ENCODE measurements at places on chromosomes 12 and 14. TPM values are rescaled to one million over a fixed set of nuclear protein-coding genes. Genes with fewer than 3 reads are reported as not detected.
A peak's percentile ranks its signal among the peaks of the same experiment; 100 is the strongest.

The CHURC1 gene
- 74.5 TPM for total RNA-seq

The TEDC1 gene
- total RNA-seq = 8.7 TPM

The KRT8 gene
- 5.5 TPM for total RNA-seq

The ADCY6 gene
- total RNA-seq = 24.8 TPM

The LYSET gene
- total RNA-seq = 6.2 TPM

The TAS2R50 gene
- total RNA-seq = not detected

The TBC1D30 gene
- total RNA-seq = not detected

The CNTN1 gene
- 0.51 TPM for total RNA-seq

The CLEC1B gene
- not detected for total RNA-seq

The IL22 gene
- not detected for total RNA-seq

DNA sequence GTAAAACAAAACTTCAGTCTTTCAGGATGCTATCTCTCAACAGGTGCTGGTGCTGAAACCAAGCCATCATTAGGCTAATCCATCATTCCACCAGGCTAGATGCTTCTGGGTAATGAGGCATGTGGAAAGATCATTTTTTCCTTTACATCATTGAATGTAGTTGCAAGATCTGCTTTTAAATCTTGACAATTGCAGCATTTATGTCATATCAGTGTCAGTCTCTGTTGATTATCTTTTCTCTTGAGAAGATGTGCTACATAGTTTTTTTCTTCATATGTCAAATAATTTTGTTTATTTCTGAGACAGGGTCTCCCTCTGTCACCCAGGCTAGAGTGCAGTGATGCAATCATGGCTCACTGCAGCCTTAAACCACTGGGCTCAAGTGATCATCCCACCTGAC is 16.2 kb upstream of the EXD2 start:
- peaks cover 7% of the 10 kb centered on the region for H3K27me3 ChIP-seq
- H3K36me3 ChIP-seq = no peaks in the 10 kb centered on the region
- H3K4me3 ChIP-seq = no peak overlapping the region

GRCh38 chr14:33679025-33679424 is 271.8 kb downstream of the EGLN3 start:
- no peak overlapping the region for H3K4me3 ChIP-seq
- no peak for DNase-seq
- no peaks in the 10 kb centered on the region for H3K36me3 ChIP-seq
- no peaks in the 10 kb centered on the region for H3K27me3 ChIP-seq
- H3K4me1 ChIP-seq = peaks cover 53% of the 10 kb centered on the region

GRCh38 chr14:22448905-22449599 is 140.0 kb downstream of the DAD1 start:
- no peaks in the 10 kb centered on the region for H3K36me3 ChIP-seq
- no peaks in the 10 kb centered on the region for H3K4me1 ChIP-seq
- H3K27ac ChIP-seq = no peak overlapping the region
- H3K27me3 ChIP-seq = peaks cover 29% of the 10 kb centered on the region
- H3K4me3 ChIP-seq = no peak overlapping the region

DNA sequence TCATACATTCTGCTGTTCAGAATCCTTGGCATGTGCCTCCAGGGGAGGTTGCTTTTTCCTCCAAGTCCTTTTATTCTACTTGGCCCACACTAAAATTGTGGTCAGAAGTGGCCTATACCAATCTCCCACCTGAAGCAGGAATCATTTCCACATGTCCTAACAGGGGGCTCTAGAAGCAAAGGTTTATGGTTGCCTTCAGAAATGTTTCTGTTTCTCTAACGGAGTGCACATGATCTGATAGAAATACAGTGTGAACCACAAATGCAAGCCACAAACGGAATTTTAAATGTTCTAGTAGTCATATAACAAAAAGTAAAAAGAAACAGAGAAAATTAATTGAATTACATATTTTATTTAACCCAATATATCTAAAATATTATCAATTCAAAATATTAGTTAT is 4.0 kb downstream of the PTGER2 start:
- no peak for DNase-seq
- no peak overlapping the region for H3K4me3 ChIP-seq
- peaks cover 8% of the 10 kb centered on the region for H3K4me1 ChIP-seq
- H3K27me3 ChIP-seq = no peaks in the 10 kb centered on the region

DNA sequence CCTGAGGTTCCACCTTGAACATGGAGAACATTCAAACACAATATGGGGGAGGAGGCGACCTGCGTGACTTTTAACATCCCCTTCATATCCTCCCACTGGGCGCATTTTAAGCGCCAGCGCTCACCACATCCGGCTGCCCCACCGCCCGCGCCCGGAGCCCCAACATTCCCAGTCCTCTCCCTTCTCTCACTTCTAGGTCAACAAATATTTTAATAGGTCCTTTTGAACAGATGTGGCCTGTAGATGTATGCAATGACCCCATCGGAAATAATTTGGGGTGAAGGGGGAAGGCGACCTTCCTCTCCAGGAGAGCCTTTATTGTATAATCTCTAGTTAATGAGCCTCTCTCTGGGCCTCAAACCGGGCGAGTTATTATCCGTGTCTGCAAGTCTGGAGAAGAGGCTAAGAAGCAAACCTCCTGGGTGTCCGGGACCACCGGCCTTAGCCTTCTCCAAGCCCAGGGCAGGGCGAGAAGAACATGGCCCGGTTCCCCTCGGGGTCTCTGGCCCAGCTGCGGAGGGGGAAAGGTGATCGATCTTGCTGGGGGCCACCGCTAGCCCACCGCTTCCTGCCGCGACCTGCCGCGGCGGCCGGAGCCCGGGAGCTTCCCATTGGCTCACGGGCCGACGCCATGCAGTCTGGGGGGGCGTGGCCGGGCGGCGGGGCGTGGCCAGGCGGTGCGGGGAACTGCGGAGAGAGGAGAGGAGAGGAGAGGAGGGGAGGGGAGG is 83.2 kb upstream of the HMGA2 start:
- H3K27me3 ChIP-seq = no peaks in the 10 kb centered on the region
- peak; percentile 88 for DNase-seq
- H3K4me3 ChIP-seq = peak overlapping the region; percentile 80
- no peaks in the 10 kb centered on the region for H3K36me3 ChIP-seq
- peak overlapping the region; percentile 31 for H3K27ac ChIP-seq

- H3K4me3 ChIP-seq = peak within 1 kb of the TSS; percentile 46
- H3K27me3 ChIP-seq = peaks cover 39% of the 10 kb centered on the region
- peak; percentile 28 for DNase-seq
- H3K4me1 ChIP-seq = no peaks in the 10 kb centered on the region
- H3K27ac ChIP-seq = no peak within 1 kb of the TSS
These were observed at the start of gene DTX1 for GRCh38 chr12:113056631-113057488. Gene DTX1, plus strand, starts transcription at chr12:113056730. Its CDS starts 1,463 bp downstream, at chr12:113058193.

DNA sequence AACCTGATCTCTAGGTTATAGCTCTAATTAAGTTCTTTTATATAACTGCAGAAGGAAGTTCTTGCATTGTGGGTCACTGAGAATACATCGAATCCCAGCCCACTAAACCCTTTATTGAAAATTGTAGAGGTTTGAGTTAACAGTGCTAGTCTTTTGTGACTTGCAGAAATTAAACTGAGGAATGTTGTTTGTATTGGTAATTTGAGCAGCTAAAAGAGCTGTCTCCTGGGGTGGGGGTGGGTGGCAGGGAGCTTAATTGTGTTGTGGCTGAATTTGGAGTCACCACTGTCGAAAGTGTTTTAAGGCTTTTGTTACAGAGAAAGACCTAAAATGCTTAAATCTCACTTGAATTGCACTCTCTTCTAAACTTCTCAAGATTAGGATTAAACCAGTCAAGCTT is 3.2 kb upstream of the COX8C start:
- no peaks in the 10 kb centered on the region for H3K36me3 ChIP-seq
- no peak overlapping the region for H3K27ac ChIP-seq
- no peaks in the 10 kb centered on the region for H3K4me1 ChIP-seq
- no peak overlapping the region for H3K4me3 ChIP-seq

DNA sequence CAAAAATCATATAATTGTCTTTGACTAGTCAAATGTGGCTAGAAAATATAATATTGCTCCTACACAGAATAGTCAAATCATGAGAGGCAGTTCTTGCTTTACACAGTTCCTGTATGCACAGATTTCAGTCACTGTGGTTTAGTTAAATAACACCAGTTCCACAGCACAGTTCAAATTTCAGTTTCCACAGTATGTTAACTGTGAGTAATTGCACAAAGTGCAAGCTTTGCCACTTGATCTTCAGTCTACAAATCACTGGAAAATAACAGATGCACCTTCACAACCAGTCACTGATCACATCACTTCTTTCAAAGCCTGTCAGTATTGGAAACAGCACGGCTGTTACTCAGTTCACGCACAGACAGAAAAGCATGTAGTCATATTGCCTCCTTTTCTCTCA is 38.7 kb downstream of the KCNH5 start:
- no peak overlapping the region for H3K4me3 ChIP-seq
- H3K27me3 ChIP-seq = no peaks in the 10 kb centered on the region
- H3K36me3 ChIP-seq = no peaks in the 10 kb centered on the region
- no peak overlapping the region for H3K27ac ChIP-seq
- no peaks in the 10 kb centered on the region for H3K4me1 ChIP-seq

DNA sequence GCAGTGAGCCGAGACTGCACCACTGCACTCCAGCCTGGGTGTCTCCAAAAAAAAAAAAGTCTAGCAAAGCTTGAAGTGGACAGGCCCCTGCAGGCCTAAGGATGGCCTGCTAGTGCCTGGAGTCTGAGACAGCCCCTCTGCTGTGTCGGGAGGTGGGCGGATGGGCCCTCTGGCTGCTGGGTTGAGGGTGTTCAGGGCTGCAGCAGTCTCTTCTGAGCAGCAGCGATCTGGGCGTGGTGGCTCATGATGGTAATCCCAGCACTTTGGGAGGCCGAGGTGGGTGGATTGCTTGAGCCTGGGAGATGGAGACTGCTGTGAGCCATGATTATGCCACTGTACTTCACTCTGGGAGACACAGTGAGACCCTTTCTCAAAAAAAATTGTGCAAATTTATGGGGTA is 57.0 kb downstream of the ADCK1 start:
- no peaks in the 10 kb centered on the region for H3K36me3 ChIP-seq
- no peaks in the 10 kb centered on the region for H3K27me3 ChIP-seq
- DNase-seq = no peak
- no peak overlapping the region for H3K27ac ChIP-seq

DNA sequence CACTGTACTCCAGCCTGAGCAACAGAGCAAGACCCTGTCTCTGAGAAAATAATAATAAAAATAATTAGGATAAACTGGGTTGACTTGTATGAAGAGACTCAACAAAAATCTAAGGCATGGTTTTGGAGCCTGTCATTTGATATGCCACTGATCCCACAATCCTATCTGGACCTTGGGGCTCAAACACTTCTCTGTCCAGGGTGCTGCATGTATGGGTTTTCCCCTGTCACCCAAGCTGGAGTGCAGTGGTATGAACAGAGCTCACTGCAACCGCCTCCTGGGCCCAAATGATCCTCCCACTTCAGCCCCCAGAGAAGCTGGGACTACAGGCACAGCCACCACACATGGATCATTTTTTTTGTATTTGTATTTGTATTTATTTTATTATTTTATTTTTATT is 5.3 kb upstream of the VSIG10 start:
- peak; percentile 4 for DNase-seq
- H3K4me3 ChIP-seq = no peak overlapping the region
- no peaks in the 10 kb centered on the region for H3K27me3 ChIP-seq
- H3K36me3 ChIP-seq = no peaks in the 10 kb centered on the region

GRCh38 chr14:60705100-60705499 is 19.1 kb downstream of the SIX4 start:
- no peak overlapping the region for H3K4me3 ChIP-seq
- no peak for DNase-seq
- H3K27ac ChIP-seq = no peak overlapping the region
- no peaks in the 10 kb centered on the region for H3K4me1 ChIP-seq

- no peaks in the 10 kb centered on the region for H3K27me3 ChIP-seq
- peaks cover 13% of the 10 kb centered on the region for H3K4me1 ChIP-seq
- peak overlapping the region; percentile 38 for H3K27ac ChIP-seq
- peak overlapping the region; percentile 29 for H3K4me3 ChIP-seq
- peak; percentile 87 for DNase-seq
- H3K36me3 ChIP-seq = no peaks in the 10 kb centered on the region
These were observed 359.8 kb downstream of the PCNX1 start for GRCh38 chr14:71267007-71267513.

- H3K27ac ChIP-seq = 0 out of 2 replicates have a peak overlapping the region, but pooled peaks have one; percentile 75
- no peaks in the 10 kb centered on the region for H3K27me3 ChIP-seq
- no peaks in the 10 kb centered on the region for H3K36me3 ChIP-seq
- no peak overlapping the region for H3K4me3 ChIP-seq
- peaks cover 19% of the 10 kb centered on the region for H3K4me1 ChIP-seq
- DNase-seq = no peak
These were observed 17.4 kb upstream of the PTGR2 start for GRCh38 chr14:73834261-73834625.

DNA sequence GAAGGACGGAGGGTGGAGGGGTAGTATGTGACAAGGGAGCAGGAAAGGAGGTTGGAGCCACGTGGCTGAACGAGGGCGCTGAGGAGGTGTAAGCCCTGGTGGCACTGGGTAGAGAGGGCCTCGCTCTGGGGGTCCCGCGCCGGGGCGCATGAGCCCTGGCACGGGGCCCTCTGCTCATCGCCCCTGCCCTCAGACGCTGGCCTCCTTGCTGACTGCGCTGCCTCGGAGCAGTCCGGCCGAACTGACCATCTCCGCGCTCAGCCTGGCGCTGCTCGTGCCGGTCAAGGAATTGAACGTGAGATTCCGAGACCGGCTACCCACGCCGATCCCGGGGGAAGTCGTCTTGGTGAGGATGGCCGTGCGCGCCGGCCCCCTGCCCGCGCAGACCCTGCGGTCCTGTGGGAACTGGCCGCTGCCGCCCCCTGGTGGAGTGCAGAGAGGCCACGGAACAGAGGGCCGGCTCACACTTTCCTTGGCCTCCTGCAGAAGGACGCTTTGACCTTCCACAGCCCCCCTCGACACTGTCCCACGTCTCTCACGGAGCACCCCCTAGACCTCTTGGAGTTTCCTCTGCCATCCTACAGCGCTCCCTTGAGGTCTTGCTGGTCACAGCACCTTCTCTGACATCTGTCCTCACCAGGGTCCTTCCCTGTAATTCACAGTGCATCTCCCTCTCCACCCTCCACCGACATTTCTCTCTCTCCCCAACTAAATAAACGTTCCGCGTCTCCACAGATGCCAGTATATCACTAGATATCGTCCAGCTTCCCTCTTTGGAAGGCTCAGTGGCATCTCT is 10.5 kb downstream of the ARHGEF25 start:
- peak overlapping the region; percentile 68 for H3K4me3 ChIP-seq
- DNase-seq = peak; percentile 61
- H3K36me3 ChIP-seq = no peaks in the 10 kb centered on the region
- peaks cover 4% of the 10 kb centered on the region for H3K4me1 ChIP-seq

DNA sequence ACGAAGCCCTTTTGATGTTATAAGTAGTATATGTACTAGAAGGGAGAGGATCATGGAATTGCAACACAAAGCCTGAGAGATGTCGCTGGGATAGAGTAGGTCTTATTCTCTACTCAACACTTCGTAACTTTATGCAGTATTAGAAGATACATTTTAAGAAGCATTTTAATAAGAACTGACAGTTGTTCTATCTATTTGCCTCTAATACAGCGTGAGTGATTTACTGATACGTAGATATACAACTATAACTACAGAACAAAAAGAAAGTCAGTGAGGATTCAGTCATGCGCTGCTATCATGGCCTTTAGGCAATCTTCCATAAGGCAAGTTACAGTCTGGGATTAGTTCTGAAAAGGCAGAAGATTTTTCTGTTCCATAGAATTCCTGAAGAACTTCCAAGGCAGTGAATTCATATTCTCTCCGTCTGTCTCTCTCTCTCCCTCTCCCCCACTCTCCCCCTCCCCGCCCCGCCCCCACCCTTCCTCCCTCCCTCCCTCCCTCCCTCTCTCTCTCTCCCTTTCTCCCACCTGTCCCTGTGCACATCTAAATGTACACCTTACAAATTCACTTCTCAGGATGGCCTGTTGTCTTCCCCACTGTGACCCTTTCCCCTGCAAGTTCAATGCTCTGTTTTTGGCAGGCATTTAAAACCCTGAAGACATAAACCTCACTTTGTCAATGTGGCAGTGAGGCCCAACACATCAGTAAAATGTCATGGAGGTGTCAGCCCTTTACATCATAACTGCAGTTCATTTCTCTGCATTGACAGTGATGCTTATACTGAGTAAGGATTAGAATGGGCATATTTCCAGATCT is 470.6 kb downstream of the EGLN3 start:
- no peaks in the 10 kb centered on the region for H3K36me3 ChIP-seq
- H3K27me3 ChIP-seq = no peaks in the 10 kb centered on the region
- DNase-seq = no peak
